ENCODE measurements at places on chromosomes 2 and 18.

GRCh38 chr18:76994086-76994654 lies 138.4 kb downstream of the MBP start:
- DNase-seq: no peak

- DNase-seq: no peak
These were observed 88.7 kb upstream of the MAP4K3 start for GRCh38 chr2:39525636-39526412.

DNA sequence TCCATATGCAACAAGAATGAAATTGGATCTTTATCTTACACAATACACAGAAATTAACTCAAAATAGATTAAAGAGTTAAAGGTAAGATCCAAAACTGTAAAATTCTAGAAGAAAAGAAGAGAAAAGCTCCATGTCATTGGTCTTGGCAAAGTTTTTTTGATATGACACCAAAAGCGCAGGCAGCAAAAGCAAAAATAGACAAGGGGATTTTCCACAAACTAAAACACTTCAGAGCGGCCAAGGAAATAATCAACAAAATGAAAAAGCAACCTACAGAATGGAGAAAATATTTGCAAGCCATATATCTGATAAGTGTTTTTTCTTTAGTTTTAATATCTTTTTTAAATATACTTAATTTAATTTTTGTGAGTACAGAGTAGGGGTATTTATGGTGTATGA lies 112.8 kb upstream of the CAB39 start:
- DNase-seq: no peak

- DNase-seq: no peak
These were observed 426.4 kb upstream of the ID2 start for GRCh38 chr2:8255448-8255800.

DNA sequence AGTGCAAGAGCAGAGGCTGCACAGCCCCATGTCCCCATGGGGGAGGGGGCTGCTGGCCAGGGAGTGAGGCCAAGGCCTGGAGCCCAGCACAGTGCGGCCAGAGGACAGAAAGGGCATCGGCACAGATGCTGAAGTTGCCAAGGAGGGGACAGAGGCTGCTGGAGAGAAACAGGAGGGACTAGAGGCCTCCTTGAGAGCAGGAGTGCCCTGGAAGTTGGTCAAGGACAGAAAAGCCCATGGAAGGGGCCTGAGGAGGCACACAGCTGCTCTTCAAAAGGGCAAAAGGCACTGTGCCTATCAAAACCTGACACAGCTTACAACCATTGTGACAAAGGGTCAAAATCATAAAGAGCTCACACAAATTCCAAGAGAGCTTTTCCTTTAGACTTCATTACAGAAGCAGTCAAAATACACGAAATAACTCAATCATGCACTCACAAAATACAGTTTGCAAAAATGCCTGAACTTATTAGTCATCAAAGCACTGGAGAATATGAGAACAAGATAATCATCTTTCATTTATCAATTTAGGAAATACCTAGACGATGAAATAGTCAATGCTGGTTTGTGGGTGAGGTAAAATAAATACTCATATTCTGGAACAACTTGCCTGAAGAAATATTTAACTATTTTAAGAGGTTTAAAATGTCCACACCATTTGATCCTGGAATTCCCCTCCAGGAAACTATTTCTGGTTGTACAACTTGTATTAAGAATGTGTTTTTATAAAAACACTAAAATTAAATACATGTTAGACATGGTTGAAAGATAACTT lies 79.6 kb downstream of the USP40 start:
- no peak for DNase-seq

DNA sequence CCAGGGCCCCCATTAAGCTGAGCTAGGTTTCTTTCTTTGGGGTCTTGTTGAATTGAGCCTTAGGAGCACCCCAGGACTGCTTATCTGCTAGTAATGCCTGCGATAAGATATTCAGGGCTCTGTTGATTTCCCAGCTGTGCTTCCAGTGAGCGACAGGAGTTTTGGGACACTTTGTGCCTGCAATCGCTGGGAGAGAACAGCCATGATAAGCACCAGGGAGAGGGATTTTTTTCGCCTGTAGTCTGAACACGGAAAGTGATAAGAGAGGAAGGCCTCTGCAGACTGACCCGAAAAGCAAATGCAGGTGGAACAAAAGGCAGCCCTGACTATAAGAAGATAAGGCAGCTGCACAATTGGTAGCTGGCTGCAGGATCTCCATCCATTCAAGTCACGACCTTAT lies 244.3 kb downstream of the CNTNAP5 start:
- no peak for DNase-seq

Measured in NCI-H187 (cell line).